Left ventricle myocardium superior (tissue), 1 donor: ENCODE measurements at places on chromosomes 1 and 21.

GRCh38 chr21:16241016-16241415 lies 511.2 kb downstream of the USP25 start:
- DNase-seq, result no peak

- DNase-seq, result no peak
Observed at GRCh38 chr1:163980394-163980793, 578.6 kb upstream of the PBX1 start.

DNA sequence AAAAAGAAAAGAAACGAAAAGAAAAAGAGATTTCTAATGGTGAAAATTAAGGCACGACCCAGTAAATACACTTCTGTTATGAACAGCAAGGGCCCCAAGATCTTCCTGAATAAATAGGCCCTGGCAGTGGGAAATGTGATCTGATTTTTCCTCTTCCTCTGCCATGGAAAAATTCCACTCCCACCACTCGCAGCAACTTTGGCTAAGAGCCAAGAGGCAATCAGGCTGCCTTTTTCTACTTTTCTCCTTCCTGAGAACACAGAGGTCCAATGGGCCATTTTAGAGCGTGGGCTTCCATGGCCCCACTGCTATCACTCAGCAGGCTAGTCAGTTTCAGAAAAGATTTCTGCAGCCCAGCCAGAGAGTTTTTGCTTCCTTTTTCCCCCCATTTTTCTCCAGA lies 33.7 kb upstream of the AK4 start:
- DNase-seq, result no peak

DNA sequence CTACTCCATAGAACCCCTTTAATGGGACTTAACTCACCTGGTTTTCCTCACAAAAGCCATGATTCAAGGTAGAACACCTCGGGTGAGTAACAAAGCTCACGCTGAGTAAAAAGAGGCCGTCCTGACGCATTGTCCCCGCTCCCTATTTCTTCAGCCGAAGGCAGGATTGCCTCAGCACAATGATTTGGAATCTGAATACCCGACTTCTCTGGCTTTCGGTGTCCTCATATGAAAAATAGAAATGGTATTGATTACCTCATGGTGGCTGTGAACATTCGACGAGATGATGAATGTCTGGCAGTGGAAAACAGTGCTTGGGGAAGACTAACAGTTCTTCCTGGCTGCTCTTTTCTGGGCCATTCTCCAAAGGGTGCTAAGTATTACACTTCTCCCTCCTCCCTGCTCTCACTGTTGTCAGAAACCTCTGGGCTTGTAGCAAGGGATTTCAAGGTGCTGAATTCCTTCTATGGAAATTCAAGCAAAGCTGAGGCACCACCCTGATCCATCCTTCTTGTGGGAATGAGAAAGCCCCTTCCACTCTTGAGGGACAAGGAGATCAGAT lies 148.3 kb downstream of the C1orf94 start:
- no peak for DNase-seq

DNA sequence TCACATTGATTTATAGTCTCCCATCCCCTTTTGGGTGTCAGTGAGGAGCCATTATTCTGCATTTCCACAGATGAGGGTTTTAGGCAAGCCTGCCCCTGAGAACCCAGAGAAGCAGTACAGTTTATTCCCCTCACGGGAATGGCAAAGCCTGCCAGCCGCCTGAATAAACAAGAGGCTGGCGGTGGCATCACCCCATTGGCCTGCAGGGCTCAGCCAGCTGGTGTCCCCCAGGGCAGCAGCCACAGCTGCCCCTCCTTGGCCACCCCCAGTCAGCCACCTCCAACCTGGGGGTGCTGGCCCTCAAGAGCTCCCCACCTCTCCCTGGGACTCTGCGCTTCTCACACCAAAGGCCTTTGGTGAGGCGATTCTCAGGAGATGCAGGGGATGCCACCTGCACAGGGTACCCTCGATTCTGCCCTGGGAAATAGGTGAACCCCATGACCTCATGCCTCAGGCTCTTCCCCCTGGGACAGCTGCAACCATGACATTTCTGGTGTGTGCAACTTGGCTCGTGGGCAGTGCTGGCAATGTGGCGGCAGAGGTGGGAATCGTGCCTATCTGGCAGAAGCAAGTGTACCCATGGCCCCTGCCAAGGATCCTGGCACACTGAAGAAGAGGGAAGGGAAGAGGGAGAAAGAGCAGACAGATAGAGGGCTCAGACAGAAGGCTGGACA lies 14.0 kb downstream of the OLFML2B start:
- peak; percentile 67 for DNase-seq

DNA sequence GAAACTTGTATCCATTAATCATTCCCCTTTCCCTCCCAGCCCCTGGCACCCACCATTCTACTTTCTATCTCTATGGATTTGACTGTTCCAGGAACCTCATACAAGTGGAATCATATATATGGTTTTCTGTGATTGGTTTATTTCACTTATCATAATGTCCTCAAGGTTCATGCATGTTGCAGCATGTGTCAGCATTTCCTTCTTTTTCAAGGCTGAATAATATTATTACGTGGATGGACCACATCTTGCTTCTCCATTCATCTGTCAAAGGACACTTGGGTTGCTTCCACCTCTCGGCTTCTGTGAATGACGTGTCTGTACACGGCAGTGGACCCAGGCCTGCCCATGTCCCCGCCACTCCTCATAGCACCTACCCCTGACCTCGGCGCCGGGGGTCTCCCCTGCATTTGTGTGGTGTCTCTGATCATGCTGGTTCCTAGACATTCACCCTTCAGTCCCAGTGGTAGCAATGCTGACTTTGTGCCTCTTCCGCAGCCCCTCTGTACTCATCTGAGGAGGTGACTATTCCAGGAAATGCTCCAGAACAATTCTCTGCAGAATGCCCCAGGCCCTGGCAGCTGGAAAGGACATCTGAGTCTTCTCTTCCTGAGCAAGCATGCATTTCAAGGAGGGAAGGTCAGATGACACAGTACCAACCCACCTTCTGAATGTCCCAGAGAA lies 136.9 kb downstream of the PSMG1 start:
- no peak for DNase-seq

- DNase-seq, result no peak
Observed at GRCh38 chr1:165856021-165856420, 28.6 kb downstream of the UCK2 start.

DNA sequence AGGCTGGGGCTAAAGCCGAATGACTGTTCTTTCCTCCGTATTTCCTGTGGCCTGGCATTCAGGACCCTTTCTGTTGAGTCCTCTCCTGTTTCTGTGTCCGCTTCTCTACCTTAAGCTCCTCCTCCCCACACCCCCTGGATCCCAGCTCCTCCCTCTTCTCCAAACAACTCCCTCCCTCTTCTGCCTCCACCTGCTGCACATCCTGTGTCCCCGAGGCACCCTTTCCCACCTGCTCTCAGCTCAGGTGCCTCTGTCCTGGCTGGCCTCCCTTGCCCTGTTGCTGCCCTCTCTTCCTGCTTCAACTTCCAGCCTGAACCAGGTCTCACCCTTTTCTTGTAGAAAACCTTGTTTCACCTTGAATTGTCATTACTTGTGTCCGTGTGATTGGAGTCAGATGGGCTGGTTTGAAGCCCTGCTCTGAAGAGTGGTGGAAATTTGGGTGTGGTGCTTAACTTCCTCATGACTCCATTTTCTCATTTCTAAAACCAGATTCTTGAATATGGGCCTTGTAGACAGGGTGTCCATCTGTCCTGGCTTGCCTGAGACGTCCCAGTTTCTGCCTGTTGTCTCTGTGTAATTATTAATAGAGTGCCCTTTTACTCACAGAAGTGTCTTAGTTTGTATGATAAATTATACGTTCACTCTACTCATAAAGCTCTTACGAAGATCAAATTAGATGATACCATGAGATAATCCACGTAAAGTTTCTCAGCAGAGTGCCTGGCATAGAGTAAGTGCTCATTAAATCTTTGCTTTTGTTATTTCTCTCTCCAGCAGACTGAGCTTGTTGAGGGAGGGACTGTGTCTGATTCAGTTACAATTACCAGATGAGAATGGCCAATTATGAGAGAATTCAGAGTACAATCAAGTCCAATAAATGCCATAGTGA lies 58.9 kb upstream of the TRABD2B start:
- DNase-seq, result no peak

GRCh38 chr1:238404921-238405320 lies 514.2 kb upstream of the ZP4 start:
- DNase-seq, result no peak

DNA sequence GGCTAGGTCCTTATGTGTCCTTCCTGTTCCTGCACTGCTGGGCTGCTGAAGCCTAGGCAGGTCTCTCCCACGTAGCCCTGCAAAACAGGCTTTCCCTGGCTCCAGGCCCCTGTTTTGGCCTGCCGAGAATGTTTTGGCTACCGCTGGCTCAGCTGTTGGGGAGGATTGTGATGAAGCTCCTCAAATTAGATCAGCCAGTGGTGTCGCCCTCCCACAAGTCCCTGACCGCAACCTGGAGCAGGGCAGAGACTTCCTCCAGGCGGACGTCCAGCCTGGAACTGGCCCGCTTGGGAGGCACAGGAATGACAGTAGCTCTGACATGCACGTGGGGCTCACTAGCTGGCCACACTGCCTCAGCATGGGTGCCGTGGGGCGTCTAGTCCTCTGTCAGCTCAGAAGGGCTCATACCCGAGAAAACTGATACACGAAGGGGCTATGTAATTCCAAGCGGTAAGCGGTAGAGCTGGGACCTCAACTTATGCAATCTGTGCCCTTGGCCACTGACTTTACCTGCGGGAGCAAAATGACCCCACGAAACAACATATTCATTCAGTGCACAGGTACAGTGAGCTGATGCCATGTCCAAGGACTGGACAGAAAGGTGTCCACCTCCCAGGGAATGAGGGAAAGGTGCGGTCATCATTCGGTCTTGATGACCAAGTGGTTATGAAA lies 26.6 kb downstream of the DHRS3 start:
- peak; percentile 84 for DNase-seq

DNA sequence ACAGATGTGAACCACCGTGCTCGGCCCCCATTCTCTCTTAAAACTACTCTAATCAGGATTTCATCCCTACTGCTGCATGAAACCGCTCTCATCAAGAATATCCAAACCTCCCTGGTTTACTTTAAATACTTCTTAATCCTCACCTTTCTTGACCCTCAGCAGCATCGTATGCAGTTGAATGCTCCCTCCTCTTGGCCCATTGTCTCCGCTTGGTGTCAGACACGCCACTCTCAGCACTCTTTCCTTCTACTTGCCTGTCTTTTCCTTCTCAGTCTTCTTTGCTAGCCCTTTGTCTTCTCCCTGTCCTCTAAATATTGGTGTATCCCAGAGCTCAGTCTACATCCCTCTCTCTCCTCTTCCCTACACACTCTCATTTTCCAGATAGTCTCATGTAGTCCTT lies 314.9 kb downstream of the MRPL39 start:
- no peak for DNase-seq

DNA sequence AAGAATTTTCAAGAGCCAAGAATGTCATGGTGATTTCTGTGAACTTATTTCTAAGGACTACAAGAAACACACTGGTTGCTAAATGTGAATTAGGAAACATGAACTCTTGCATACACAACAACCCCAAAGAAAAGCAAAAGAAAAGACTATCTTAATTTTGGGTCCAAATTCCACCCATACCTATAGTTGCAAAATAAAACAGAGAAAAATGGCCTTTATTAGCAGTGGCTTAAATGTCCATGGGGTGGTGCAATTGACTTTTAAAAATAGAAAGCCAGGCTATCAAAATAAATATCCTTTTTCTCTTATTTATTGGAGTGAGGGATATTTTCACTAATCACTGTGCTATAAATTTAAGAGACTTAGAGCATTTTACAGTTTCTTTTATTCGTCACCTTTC lies 80.9 kb upstream of the DPYD start:
- no peak for DNase-seq

DNA sequence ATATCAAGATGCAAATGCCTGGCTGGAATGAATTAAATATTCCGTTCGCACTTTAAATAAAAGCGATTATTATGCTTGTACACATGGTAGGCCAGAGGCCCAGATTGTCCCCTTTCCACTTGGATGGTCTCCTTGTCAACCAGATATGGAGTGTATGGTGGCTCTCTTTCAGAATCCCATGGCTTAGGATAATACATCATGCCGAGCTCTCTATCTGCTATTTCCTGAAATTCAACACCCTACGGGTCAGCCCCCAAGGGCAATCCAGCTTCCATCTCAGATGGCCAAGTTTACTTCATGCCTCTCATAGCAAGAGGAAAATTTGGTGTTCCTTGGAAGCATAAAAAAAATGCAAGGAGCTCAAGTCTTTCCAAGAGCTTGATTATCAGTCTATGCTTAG lies 25.4 kb upstream of the FMO1 start:
- DNase-seq, result peak; percentile 35

- no peak for DNase-seq
Observed at GRCh38 chr1:47569681-47570470, 132.0 kb downstream of the FOXD2 start.

GRCh38 chr1:184556665-184557064 lies 169.8 kb downstream of the C1orf21 start:
- no peak for DNase-seq

- peak; percentile 56 for DNase-seq
Observed at GRCh38 chr1:40625076-40625475, 40.4 kb downstream of the RIMS3 start.

DNA sequence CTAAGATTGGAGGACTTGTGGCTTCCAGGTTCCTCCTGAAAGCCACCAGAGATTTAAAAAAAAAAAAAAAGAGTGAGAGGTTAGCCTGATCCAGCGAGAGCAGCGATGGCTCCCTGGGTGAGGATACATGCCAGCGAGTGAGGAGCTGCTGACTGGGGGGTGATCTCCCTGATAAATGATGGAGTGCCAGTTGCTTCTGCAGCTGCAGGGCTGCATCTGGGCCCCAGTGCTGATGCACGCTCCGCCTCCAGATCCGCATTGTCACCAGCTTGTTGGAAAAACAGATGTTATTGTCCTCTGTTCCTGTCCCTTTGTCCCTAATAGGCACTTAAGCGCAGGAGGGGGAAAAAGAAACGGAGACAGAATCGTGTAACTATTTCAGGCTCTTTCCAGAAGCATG lies 28.6 kb downstream of the UBIAD1 start:
- no peak for DNase-seq

DNA sequence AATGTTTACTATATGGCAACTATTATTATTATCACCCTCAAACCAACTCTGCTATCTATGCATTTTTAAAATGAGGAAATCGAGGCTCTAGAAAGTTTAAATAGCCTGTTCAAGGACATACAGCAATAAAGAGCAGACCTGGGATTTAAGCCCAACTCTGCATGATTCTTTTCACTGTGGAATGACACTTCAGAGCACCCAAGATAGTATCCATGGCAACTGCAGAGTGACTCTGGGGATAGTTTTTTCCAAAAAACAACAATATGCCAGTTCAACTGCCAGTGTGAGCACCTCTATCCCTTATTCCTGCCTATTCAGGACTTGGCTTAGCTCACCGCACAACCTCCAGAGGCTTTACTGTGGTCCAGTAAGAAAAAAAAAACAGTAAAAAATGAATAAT lies 293.9 kb downstream of the BRINP2 start:
- no peak for DNase-seq

DNA sequence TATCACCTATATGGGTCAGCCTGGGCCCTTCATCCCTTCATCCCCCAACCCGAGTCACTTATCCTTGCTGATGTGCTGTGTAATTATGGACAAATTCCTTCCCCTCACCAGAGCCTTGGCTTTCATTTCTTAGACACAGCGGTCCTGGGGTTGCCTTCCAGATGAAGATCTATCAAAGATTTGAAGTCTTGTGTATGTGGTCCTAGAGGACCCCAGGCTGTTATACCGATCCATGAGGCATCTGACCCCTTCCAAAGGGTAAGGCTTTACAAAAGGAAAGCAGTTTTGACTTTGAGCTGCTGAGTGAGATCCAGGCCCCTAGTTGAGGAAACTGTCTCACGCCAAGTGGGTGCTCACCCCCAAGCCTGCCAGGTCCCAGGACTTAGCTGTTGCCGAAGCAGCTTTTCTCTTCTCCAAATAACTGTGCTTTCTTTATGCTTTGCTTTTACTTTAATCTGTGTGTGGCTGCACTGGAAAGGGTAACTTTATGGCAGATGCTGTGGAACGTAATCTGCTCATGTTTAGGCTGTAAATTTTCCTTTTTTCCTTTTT lies 37.6 kb downstream of the MAN1C1 start:
- DNase-seq, result no peak
